ENCODE measurements at places on chromosomes 5 and 9.
A peak's percentile ranks its signal among the peaks of the same experiment; 100 is the strongest.

DNA sequence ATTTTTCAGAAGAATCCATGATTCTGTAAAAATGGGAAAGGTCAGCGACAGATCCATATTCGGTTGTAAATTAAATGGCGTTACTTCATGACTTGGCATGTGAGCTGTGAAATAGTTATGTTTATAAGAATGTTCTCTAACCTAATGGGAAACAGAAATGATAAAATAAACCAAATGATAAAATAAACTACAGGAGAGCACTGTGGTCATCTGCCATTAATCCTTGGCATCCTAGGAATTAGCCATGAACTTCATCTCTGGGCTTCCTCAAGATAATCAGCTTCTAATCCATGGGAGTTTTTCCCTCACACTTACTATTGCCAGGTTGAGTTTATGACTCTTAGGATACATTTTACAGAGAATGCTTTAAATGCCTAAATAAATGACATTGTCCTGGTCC is 94.6 kb upstream of the SLC30A5 start:
- DNase-seq: no peak

DNA sequence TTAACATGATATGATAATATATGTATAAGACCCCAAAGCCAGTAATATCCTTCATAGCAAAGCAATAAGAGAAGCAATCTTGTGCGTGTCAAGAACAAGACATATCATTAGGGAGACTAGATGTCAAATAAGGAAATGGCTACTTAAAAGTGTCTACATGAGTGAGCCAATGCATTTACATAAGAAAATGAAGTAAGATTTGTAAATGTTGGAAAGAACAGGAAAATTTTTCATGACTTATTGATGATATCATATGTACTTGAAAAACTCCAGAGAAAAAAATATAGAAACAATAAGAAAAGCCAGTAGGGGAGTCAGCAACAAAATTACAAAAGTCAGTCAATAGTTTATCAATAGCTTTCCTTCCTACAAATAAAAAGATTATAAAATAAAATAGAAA is 13.8 kb upstream of the MCTP1 start:
- no peak for DNase-seq

- DNase-seq: no peak
These were observed 20.2 kb upstream of the TJP2 start for GRCh38 chr9:69153707-69154521.

GRCh38 chr9:71594541-71594940 is 173.8 kb downstream of the CEMIP2 start:
- no peak for DNase-seq

DNA sequence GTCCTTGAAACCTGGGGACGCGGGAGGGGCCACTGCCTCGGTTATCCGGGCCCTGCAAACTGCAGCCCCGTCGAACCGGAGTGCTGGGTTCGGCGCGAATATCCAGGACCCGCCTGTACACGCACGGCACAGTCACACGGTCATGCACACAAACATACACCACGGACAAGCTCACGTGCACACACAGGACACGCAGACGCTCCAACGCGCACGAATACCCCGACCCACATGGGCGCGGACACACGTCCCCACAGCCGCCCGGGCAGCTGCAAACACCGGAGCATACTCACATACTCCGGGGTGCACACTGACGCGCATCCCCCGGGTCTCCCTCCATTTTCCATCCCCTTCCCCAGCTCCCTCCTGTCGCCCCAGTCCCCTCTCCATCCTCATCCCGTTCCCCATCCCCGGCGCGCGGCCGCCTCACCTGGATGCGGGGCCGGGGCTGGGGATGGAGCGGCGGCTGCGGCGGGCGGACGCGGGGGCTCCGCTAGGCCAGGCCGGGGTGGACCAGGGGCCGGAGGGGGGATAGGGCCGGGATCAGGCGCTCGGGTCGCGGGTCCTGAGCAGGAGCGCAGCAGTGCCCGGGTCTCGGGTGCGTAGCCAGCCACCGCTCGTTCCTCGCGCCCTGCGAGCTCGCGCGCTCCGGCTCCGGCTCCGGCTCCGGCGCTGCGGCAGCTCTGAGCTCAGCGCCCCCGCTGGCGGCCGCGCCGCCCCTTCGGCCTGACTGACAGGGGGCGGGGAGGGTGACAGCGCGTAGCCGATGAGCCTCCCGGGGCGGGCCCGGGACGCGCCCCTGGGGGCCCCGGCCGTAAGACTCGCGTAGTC is at the start of the genes EIF4E1B and SNCB:
Gene EIF4E1B (plus strand): TSS at position 823 of the 828 bp plus-strand sequence. CDS start 12,113 bp downstream, outside the sequence.
Gene SNCB (minus strand): TSS at position 682 of the 828 bp plus-strand sequence. CDS start 880 bp downstream, outside the sequence.
- DNase-seq: peak; percentile 90

DNA sequence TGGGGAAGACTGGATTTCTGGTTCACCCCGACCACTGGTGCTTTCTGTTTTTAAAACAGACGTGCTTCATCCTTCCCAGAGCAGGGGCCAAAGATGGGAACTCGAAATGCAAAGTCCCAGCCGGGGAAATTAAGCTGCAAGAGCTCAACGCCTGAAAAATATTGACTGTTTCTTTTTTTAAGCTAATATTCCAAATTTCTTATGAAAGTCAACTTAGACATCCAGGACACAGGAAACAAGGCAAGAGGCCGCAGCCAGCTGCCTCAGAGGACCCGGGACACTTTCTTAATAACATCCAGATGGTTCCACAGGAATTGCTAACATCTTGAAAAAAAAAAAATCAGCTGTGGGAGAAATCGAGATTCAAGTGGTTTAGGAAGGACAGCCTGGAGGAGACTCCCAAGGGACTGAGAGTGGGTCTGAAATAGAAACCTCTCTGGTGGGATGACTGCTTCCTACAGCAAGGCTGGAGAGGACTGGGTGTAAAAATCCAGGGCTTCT is 144.9 kb downstream of the FGF1 start:
- DNase-seq: no peak

DNA sequence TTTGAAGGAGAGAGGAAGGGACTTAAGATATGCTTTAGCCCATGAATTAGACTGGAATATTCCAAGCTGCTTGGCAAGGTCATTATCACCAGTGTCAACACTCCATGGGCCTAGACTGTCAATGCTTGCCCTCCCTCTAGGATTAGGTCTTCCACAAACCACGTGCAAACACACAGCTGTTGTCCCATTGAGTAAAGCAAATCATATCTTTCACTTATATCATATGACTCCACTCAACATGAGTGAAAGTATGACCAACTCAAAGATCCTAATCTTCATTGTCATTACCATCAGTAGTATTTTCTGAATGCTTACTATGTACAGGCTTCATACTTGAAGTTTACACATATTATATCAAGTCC is 57.0 kb upstream of the GRAMD2B start:
- no peak for DNase-seq

- no peak for DNase-seq
These were observed 59.5 kb downstream of the PTBP3 start for GRCh38 chr9:112273876-112274275.

DNA sequence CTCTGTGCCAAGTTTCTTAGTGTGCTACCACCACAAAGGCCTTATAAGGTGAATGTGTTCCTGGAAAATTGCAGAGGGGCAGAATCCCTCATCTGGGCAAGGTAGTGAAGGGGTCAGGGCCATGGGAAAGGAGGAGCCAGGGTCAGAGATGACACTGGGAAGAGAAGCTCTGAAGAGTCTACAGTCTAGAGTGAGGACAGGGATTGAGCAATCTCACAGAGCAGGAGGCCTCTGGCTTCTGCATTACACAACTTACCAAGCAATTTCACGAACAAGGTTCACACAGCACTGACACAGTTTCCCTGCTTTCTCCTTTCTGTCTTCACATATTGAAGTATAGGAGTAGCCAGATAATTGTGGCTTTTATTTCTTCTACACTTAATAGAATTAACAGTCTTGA is 24.5 kb upstream of the IDNK start:
- DNase-seq: no peak

DNA sequence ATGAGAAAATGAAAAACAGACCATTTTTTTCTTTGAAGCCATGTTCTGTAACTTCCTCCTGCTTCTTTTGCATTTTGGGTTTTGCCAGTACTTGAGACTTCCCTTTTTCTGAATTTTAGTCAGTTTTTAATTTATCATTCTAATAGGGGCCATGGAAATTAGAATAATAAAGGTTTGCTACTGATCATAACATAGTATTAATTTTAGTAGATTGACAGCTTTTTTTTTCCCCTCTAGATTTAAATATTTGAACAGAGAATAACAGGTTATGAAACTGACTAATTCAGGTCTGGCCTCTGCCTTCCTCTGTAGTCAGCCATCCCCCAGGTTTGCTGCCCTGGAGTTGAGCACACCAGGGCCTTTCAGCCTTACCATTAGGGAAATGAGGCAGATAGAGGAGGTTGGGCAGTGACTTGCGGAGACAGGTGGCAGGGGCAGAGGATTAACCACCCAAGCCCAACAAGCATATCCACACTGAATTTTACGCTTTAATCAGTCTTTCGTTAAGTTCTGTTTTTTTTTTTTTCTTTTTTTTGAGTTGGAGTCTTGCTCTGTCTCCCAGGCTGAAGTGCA is 80.1 kb upstream of the TNFAIP8 start:
- no peak for DNase-seq

DNA sequence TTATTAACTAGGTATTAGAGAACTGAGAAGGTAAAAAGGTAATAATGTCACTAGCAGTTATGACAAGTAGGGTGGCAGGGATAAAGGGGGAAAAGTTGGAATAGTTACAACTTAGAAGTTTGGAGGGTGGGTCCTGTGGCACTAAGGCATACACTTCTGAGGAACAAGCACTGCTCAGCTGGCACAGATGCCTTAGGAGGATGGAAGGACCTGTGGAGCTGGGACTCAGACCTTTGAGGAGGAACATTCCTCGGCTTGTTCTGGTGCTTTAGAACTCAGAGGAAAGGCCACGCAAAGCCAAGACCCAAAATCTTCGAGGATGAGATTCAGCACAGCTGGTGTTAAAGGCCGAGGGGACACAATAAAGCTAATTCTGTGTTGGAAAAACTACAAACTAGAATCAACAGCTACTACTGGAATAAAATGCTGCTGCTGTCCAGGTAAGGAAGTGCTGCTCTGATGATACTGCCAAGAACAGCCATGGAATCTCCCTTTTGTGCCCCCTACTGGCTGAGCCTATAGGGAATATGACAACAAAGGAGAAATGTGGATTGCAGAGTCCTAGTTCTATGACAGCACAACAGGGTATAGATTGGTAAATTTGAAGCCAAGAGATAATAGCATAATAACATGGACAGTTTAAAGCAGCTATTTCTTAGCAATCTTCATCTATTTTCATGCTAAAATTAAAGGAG is 126.7 kb downstream of the SLC25A46 start:
- DNase-seq: no peak

GRCh38 chr5:160961761-160962160 is 109.8 kb upstream of the ATP10B start:
- no peak for DNase-seq

Data from upper lobe of left lung (tissue), 6 donors.